Fibroblast of pulmonary artery (primary cell): ENCODE measurements at places on chromosomes 6 and 20.

DNA sequence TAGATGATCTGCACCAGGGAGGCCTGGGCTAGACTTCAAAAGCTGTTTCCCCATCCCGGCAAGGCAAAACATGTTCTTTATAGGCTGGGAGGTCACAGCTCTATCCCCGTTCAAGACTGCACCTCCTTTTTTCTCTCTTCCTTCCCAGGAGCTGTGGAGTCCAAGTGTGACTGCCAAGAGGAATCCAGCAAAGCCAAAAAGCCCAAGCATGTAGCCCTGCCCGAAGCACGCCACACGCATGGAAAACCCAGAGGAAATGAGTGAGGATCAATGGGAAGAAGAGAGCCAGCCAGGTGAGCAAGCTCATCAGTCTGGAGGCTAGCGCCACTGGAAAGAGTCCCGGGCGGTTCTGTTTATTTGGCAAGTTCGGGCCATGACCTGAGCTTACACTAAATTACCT, 240.4 kb downstream of the PRL start:
- no peak for DNase-seq

- DNase-seq, result no peak
Observed at GRCh38 chr6:70874181-70874913, 82.5 kb downstream of the B3GAT2 start.

GRCh38 chr6:108336971-108337370, 42.1 kb downstream of the AFG1L start:
- DNase-seq, result no peak

GRCh38 chr6:73606428-73606827, 47.4 kb downstream of the SLC17A5 start:
- peak; percentile 11 for DNase-seq

- peak; percentile 49 for DNase-seq
Observed at GRCh38 chr20:21505810-21506530, 7.9 kb downstream of the NKX2-2 start.

GRCh38 chr20:24651171-24651975, 181.9 kb downstream of the SYNDIG1 start:
- DNase-seq, result peak; percentile 61

GRCh38 chr6:134303891-134304290, 14.0 kb downstream of the SGK1 start:
- DNase-seq, result no peak

DNA sequence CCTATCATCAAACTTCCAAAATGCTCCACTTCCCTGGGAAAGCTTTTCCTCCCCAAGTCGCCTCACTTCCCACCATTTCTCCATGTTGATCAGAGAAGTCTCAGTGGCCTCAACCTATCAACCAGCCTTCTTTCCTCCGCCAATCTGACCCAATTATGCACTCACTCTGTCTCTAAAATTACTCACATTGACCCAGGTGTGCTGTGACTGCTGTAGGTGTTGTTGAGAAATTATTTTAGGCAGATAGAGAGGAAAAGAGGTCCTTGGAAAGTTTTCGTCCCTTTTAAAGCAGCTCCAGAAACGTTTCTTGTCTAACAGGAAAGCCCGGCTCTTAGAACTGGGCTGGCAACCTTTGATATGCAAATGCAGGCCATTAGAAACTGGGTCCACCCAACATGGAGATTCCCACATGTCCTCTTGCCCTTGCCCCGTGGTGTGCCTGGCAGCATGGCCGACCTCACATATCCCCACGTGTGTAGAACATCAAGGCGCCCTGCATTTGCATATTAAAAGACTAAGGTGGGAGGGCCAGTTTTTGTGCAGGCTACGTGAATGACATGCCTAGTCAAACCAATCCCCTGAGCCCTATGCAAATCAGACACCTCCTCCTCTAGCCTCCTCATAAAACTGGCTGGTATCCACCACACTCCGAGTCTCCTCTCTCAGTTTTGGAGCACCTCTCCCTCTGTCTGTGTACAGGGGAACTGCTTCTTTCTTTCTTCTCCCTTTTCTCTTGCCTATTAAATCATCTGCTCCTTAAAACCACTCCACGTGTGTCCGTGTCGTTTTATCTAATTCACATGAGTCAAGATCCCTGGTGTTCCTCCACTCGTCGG, 12.9 kb downstream of the IPCEF1 start:
- peak; percentile 48 for DNase-seq

GRCh38 chr6:133241086-133241900, at the start of gene EYA4:
EYA4 (plus strand) TSS chr6:133241357; CDS start chr6:133274781, 33,424 bp downstream.
- DNase-seq, result peak; percentile 18

DNA sequence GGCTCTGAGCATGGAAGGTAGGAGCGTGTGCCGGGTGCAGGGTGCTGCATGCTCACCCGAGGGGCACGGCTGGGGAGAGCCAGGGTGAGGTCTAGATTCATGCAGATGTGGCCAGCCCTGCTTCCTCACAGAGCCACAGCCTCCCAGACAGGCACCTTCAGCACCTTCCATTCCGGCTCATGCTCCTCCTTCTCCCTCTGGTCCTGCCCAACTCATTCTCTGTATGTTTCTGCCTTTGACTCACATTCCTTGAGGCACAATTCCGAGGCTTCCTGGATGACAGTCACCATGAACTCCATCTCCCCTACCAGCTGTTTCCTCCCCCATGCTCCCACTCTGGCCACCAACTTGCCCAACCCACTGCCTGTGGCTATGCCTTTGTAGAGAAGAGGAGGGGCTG, 35.4 kb downstream of the DACT2 start:
- no peak for DNase-seq

GRCh38 chr6:14348389-14348788, 230.8 kb downstream of the CD83 start:
- no peak for DNase-seq

DNA sequence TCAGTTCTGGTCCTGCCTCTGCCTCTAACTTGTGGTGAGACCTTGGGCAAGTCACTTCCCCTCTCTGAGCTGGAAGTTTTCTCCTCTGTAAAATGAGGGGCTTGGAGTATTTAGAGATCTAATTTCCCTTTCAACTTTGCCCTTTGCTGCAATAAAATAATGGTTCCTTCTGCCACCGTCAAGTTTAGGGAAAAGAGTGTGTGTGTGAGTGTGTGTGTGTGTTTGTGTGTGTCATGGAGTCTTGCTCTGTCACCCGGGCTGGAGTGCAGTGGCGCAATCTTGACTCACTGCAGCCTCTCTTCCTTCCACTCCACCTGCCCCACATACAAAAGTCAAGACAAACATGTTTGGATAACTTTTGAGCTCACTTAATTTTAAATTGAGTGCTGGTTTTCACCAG, 39.2 kb upstream of the PIM1 start:
- DNase-seq, result no peak

DNA sequence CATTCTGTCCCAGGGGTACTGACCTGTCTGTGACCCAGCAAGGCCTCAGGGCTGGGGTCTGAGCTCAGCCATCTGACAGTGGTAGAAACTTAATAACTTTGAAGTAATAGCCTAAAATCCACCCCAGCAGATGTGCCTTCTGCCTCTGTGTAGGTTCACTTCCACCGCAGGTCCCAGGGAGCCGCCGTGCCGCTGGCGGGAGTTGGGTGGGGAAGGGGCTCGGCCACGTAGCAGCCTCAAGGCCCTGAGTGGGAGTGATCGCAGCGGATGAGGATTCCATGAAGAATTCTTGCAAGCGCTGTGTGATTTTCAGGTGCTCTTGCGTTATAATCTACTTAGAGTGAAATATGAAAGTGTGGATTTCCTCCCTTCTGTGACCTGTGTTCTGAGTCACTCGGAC, 163.7 kb downstream of the DTNBP1 start:
- DNase-seq, result no peak

- DNase-seq, result no peak
Observed at GRCh38 chr20:40173872-40174271, 515.2 kb downstream of the MAFB start.

GRCh38 chr6:50437901-50438300, 275.4 kb upstream of the TFAP2D start:
- DNase-seq, result no peak

DNA sequence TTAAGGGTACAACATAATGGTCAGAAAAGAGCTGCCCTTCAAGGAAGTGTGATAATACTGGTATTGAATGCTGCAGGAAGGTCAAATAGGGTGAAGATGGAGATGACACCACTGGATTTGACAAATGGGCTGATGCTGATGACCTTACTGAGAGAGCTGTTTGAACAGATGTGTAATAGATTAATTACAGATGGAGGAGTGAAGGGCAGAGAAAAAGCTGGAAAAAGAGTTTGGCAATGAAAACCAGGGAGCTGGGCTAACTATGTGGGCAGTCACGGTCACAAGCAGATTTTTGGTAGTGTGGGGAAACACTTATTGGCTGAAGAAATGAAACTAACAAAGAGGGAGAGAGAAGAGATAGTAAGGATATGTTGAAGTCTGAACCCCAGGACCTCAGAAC, 83.6 kb upstream of the ENPP5 start:
- no peak for DNase-seq

DNA sequence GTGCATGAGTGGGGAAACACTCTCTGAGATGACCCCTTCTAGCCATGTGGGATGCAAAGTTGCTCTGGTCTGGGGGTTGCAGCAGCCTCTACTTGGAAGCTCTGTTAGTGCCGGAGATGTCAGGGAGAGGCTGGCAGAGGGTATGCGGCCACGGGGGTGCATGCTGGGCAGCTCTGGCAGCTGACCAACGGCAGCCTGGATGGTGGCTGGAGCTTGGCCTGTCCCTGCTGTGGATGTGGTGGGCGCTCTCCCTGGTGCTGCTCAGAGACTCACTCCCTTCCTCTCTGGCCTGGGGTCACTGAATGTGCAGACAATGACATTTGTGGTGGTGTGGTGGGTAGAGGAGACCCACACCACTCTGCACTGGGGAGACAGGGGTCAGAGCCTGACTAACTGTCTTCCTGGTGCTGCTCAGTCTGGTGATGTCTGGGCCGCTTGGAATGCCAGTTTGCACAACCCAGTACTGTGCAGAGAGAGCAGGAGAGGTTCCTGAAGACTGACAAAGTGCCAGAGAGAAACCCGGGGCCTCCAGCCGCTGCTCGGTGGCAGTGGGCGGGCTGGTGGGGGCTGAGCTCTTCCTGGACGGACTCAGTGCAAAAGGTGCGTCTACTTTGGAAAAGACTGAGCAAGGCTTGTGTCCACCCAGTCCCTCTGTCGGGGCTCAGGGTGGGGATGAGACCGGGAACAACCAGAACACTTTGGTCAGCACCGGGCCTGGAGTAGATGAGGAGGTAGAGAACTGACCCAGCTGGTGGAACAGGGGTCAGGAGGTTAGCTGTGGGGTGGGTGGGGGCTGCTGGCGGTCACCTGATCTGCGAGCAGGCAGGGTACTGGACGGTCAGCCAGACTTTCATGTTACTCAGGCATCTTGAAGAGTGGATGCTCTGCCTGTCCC, 2.7 kb downstream of the MYT1 start:
- DNase-seq, result no peak

GRCh38 chr20:62808211-62808865, 3.7 kb downstream of the OGFR start:
- DNase-seq, result peak; percentile 62

GRCh38 chr6:170162011-170162774, 128.7 kb downstream of the DLL1 start:
- DNase-seq, result no peak

DNA sequence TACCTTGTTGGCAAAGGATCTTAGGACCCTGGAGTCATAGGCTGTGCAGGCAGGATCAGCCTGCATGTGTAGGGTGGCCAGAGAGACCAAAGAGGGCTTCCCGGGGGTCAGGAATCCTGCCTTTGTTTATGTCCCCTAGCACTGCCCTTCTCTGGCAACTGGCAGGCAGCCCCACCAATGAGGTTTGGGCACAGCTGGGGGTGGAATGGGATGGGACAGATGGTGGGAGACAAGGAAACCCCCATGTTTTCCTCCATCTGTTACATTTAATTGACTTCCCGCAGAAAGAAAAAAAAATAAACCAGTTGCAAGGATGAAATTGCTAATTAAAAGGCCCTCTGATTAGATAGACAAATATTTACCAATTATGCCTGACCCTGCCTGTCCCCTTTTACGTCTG, 27.6 kb downstream of the CD40 start:
- DNase-seq, result no peak

GRCh38 chr20:24909861-24910260, 39.2 kb upstream of the CST7 start:
- no peak for DNase-seq

- DNase-seq, result peak; percentile 99
Observed at GRCh38 chr6:112956696-112957535, 609.8 kb downstream of the RFPL4B start.

GRCh38 chr6:7241160-7241559, 71.8 kb downstream of the SSR1 start:
- no peak for DNase-seq

DNA sequence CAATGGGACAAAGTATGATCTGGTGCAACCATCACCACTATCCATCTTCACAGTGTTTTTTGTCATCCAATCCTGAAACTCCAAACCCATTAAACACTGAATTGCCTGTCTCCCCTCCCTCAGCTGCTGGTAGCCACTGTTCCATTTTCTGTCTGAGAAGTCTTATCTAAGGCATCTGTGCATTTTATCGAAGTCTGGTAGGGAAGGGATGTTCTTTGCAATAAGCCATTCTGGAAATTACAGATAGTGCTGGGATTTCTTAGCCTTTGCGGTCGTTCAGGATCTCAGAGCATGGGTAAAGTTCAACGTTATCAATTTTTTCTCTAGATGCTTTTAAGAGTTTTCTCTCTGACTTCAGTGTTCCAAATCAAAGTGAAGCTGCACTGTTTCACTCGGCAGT, 24.1 kb downstream of the KIF25 start:
- DNase-seq, result no peak

GRCh38 chr20:18066421-18067333, 9.0 kb upstream of the OVOL2 start:
- no peak for DNase-seq

DNA sequence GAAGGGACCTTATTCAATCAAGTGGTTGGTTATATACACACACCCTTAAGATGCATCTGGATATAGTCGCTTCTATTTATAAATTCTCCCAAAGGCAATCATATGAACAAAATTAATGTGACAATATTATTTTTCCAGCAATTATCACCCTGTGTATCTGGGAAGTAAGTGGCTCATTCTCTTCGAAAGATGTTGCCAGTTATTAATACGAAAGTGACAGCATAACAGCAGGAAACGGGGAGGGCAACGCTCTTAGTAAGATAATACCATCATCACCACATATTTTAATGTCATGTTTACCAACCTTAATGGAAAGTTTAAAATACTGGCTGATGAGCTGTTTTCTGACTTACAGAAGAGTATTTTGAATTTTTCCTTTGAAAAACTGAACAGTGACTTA, 697.2 kb upstream of the AGPAT4 start:
- DNase-seq, result no peak

DNA sequence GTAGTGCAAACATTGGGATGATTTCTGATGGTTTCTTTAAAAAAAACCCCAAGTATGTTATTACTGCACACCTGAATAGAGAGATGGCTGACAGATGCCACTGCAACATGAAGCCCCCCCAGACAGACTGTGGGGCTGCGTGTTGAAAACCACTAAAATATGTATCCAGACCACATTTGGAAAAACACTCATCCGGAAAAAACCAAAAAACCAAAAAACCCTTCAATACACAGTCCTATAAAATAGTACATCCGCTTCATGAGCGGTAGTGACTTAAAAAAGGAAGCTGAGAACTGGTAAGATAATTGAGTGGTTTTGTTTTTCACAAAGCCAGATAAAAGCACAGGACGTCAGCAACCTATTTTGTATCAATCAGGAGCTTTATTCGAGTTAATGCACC, 47.1 kb upstream of the EDN3 start:
- no peak for DNase-seq

GRCh38 chr6:135520781-135521180, 23.2 kb upstream of the AHI1 start:
- peak; percentile 11 for DNase-seq

- DNase-seq, result no peak
Observed at GRCh38 chr20:1946442-1946761, 47.5 kb downstream of the PDYN start.

- no peak for DNase-seq
Observed at GRCh38 chr6:122392564-122393350, 6.7 kb upstream of the HSF2 start.

GRCh38 chr6:167683028-167683862, 143.5 kb upstream of the AFDN start:
- DNase-seq, result peak; percentile 97
